CD8-positive, alpha-beta T cell (primary cell): ENCODE measurements at places on chromosomes 12 and 14. TPM values are rescaled to one million over a fixed set of nuclear protein-coding genes. Genes with fewer than 3 reads are reported as not detected.

- DNase-seq = no peak
Observed at GRCh38 chr12:58325561-58325960, 384.2 kb downstream of the ATP23 start.

GRCh38 chr14:90450667-90451066 is 53.8 kb downstream of the CALM1 start:
- no peak for DNase-seq

The BDKRB2 gene
- not detected for total RNA-seq

The MYH6 gene
- not detected for total RNA-seq

DNA sequence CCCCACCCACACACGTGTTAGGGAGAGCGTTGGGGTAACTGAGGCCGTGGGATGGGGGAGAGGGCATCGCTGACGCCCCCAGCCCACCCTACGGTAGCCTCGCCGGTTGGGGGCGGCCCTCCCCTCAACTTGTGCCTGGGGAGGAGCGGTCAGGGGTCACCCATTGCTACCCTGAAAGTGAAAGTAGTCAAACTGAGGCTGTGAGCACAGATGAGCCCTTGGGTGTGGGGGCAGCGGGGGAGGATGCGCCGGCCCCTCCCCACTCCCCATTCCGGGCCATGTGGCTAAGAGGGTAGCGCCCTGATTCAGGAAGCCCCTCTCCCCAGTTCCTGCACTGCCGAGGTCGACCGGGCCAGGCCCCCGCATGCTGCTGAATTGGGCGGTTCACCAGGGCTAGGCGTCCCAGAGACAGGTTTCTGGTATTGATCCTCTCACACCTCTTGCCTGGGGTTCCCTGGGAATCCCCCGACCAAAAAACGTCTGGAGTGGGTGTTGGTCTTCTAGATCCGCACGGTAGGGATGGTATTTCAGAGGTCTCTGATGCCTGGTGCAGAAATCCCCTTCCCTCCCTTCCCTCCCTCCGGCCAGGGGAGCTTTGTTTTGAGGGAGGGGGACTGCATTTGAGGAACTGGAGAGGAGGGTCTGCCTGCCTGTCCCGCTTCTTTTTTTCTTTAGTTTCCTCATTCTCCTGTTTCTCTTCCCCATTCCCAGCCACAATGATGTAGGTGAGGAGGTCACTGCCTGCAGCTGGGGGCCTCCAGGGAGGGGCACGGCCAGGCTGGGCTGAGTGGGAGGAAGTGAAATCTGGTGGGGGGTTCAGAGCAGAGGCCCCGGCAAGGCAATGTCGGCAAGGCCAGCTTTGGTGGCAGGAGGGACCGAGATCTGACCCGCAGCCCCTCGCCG is 1.0 kb downstream of the SH2B3 start:
- no peak for DNase-seq

The PAPLN gene
- not detected for total RNA-seq

- DNase-seq = no peak
Observed at GRCh38 chr14:65446159-65446558, 33.6 kb downstream of the FUT8 start.

- DNase-seq = peak; percentile 56
Observed at GRCh38 chr12:124588751-124589267, 21.4 kb upstream of the NCOR2 start.

DNA sequence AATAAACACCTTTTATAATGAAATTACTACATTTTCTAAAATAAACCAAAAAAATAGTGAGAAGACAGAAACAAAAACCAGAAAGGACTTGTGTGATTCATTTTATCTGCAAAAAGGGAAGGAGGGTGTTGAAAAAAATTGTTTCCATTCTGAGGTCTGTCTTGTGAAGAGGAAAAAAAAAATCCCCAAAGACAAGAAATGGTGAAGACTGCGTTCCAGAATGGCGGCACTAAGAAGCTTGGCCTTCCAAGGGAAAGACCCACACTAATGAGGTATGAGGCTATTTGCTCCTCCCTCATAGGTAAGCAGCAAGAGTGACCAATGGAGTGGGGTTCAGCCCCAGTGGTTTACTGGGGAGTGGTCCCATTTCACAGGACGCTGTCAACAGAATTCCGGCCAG is 35.0 kb downstream of the GNPTAB start:
- peak; percentile 39 for DNase-seq

GRCh38 chr14:31083781-31084180 is 57.6 kb upstream of the STRN3 start:
- no peak for DNase-seq

The CEP170B gene
- total RNA-seq = 1.6 TPM

DNA sequence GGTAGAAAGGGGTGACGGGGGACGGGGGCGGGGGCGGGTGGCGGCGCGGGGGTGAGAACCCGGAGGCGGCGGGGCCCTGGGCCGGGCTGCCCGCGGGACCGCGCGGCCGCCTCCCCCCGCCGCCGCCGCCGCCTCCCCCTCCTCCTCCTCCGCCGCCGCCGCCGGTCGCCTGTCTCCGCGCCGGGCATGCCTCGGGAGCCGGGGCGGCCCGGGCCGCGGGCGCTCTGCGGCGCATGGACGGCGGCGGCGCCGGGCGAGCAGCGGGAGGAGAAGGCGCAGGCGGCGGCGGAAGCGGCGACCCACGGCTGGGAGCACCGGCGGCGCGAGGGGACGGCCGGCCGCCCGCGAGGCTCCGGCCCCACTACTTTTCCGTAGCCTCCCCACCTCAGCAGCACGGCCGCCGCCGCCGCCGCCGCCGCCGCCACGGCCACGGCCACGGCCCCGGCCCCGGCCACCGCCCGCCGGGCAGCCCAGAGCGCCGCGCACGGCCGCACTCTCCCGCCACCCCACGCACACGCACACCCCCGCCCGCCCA is at the start of gene NPAS3:
Gene NPAS3, plus strand, starts transcription at position 161 of the 535 bp plus-strand sequence.
- DNase-seq = no peak

DNA sequence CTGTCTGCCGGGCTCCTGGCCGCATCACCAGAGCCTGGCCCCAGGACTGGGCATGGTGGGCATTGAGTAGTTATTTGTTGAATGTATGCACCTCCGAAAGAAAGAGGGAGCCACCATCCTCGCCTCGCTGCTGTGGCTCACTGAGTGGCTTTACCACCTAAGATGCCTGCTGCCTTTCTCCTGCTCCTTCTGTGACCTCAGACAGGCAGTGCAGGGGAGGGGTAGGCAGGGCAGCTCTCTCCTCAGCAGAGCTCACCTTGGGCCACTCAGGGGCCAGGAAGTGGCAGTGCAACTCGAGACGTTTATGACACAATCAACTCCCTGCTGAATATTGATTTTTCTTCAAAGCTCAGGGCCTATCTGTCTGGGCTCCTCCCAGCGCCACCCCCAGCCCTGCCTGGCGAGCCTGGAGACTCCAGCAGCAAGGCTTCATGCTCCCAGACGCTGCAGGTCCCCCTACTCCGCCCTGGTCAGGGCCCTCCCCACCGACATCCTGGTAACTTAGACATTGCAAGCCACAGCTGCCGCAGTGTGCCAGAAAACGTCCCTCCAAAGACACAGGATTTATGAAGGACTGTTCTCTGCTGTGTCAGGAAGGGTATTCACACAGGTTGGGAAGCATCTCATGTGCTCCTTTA is 84.3 kb upstream of the DIO3 start:
- DNase-seq = no peak

- no peak for DNase-seq
Observed at GRCh38 chr12:104309446-104309993, 6.0 kb downstream of the EID3 start.
